ENCODE measurements at places on chromosomes 12 and 14. TPM values are rescaled to one million over a fixed set of nuclear protein-coding genes. Genes with fewer than 3 reads are reported as not detected.

The FOXM1 gene
- 0.84 TPM for total RNA-seq

DNA sequence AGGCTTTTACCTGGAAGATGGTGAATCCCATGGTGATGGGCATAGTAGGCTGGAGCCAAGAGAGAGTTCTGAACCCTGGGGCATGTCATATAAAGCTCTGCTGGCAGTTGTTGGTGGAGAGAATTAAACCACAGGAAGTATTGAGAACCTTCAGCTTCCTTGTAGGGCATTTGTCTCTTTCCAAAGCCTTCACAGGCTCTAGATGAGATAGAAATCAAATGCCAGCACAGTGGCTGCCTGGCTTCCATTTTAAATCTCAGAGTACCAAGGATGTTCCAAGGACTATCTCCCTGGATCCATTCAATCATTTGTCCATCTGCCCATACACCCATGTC, 369.6 kb downstream of the DPF3 start:
- no peak for DNase-seq

- peak; percentile 56 for DNase-seq
These were observed 93.9 kb downstream of the KSR2 start for GRCh38 chr12:117874842-117875434.

GRCh38 chr12:22700106-22700505, 75.1 kb downstream of the ETNK1 start:
- no peak for DNase-seq

The BICDL1 gene
- 41.5 TPM for total RNA-seq

- no peak for DNase-seq
These were observed 70.7 kb downstream of the CMKLR1 start for GRCh38 chr12:108268397-108268796.

GRCh38 chr14:95760596-95760995, 46.7 kb upstream of the TCL1A start:
- DNase-seq = no peak

GRCh38 chr12:111780166-111780565, 13.4 kb downstream of the ALDH2 start:
- DNase-seq = no peak

The POTEG gene
- not detected for total RNA-seq

The CLEC2B gene
- 30.5 TPM for total RNA-seq

DNA sequence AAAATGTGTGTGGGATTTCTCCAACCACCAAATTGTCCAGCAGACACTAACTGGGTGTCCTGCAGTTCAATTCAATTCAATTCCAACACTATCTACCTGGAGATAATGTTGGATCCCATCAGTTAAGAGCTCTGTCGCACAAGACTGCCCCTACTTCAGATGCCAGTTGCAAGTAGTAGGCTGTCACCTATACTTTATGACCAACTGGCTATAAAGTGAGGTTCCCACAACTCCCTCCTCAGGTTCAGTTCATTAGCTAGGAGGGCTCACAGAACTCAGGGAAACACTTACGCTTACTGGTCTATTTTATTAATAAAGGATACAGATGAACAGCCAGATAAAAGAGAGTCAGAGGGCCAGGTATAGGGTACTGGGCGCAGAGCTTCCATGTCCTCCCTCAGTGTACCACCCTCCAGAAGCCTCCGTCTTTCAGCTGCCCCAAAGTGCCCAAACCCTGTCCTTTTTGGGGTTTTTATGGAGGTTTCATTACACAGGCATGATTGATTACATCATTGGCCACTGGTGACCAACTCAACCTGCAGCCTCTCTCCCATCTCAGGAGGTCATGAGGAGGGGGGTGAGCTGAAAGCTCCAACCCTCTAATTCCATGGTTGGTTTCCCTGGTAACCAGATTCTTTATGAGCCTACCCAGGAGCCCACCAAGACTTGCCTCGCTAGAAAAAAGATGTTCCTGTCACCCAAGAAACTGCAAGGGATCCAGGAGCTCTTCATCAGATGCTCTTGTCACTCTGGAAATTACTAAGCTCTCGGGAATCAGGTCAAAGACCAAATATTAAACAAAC, 7.5 kb upstream of the SERPINA5 start:
- DNase-seq = no peak

The KRT6A gene
- not detected for total RNA-seq

DNA sequence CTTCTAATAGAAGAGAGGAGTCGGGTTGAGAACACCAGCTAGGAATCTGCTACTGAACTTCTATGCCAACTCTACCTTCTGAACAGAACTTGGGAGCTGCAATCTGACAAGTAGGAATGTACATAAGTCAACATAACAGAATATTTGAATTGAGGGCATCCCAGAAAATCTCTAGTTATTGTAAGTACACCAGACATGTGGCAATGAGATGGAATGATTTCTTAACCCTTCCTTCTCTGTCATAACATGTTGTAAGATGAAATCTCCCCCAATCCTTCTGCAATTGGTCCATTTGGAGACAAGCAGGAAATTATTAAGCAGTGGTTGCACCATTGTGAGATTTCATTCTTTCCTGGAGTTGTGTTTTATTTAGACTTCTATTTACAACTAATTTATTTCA, 68.7 kb upstream of the TMPO start:
- no peak for DNase-seq

DNA sequence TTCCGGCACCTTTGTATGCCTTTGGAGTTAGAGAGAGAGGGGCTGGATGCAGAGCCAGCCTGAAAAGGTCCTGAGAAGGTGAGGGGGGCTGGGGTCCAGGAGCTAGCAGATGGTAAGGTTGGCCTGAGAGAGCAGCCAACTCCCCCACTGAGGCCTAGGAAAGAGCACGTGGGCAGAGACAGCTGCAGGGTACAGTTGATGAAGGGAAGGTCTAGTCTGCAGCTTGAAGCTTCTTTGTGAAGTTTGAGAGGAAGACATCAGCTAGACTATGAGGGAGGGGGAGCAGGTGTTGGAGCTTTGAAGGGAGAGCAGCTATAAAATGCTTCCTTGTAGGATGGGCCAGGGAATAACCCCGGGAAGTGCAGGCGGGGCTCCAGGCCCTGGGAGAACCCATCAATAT, 289.3 kb upstream of the AMIGO2 start:
- no peak for DNase-seq

DNA sequence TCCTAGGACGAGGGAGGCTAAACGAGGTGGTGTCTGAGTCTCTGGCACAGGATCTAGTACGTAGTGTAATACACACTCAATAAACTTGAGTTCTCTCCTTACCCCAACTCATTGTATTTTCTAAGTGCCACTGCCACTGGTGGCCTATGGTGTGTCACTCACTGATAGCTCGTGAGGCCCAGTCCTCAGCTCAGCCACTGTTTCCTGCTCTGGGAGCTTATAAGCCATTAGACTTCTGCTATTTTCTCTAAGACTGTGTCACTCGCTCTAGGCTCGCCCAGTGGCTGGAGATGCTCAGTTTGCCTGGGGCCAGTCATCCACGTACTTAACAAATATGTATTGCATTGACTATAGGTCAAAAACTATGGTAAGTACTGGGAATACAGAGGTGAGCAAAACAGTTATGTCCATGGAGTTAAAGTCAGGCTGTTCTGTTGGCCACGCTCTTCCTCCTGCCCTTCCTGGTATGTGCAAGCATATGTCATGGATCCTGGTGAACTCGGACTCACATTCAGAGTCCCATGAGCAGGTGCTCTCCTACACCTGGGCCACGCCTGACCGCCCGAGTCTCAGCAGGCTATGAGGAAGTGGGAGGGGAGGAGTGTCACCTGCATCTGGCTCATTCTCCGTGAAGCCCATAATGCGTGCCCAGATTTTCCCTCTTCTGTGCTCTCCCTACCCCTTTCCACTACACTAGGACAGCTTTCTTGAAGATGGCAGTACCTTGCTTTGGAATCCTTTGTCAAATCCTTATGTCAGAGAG, 41.6 kb downstream of the DEGS2 start:
- peak; percentile 31 for DNase-seq

DNA sequence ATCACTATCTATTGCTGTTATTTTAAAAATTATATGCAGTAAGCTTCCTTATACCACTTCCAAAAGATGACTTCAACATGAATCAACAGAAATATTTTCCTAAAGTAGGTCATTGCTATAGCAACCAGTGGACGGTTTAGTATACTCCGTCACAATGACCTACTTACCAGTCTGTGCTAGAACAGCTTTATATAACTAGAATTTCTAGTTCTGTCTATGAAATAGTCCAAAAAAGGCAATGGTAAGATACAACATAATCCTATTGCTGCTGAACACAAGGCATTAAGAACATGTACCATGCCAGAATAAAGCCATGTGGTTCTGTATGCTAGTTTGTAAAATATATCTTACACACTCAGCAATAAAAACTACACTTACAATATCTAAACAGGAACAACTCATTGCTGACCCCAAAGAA, 40.7 kb upstream of the MTERF2 start:
- DNase-seq = no peak

DNA sequence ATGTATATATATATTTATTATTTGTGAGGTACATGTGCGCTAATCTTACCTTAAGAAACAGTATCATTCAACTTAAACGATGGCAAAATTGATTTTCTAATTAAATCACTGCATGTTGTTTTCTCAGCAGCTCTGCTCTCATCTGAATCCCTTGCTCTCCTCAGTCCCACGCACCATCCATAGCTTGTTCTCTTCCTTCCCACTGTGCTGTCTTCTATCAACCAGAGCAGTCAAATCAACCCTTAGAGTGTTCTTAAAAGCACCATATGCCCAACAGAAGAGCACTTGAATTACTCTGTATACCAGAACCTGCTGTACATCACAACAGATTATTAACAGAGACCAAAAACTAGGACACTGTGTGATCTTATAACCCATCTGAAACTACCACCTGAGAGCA, 209.4 kb upstream of the G2E3 start:
- DNase-seq = no peak

DNA sequence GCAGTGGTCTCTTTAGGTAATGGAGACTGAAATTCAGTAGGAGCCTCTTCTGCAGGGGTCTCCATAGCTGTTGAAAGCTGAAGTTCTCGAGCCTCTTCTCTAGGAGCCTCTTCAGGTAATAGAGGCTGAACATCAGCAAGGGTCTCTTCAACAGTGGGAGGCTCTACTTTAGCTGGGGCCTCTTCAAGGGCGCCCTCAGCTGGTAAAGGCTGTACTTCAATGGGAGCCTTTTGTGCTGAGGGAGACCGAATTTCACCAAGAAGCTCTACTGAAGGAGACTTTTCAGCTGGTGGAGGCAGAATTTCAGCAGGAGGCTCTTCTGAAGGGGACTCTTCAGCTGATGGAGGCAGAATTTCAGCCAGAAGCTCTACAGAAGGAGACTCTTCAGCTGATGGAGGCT, 1.5 kb downstream of the FSCB start:
- DNase-seq = no peak

GRCh38 chr14:52422650-52423356, 108.7 kb downstream of the PTGER2 start:
- no peak for DNase-seq

DNA sequence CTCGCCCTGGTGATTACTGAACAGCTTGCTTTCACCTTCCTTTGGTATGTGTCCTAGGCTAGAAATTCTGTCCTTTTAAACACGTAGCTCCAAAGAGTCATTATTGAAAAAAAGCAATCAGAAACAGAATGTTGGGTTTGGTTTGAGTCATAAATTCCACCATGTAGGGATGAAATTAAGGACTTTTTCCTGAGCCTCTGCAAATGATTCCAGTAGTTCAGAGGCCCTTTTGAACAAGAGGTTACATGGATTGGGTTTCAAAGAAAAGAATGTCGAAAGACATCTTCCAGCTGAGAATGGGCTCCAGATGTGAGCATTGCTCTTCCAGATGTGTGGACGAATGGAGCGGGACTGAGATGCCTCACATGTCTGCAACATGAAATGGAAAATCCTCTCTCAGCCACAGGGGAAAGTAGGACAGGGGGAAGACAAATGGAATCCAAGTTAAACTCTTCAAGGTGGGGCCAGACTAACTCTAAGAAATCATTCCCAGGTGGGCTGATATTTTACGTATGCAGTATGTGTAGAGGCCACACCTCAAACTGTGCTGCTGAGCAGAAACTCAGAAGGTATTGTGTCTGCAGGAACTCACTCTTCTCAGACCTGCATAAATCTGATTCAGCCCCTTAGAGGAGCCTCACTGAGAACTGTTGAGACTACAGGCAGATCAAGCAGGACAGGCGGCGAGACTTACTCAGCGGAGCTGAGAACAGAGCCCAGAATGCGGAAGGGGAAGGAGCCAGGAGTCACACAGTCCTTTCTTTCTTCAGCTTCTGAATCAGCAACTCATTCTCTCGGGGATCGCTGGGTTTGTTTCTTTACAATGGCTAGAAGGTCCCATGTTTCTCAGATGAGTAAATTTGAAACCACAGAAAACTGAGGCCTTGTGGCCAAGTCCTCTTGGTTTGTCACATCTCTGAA, 23.3 kb upstream of the EMP1 start:
- peak; percentile 46 for DNase-seq

GRCh38 chr12:70221626-70222025, 21.6 kb upstream of the CNOT2 start:
- DNase-seq = no peak

The NRXN3 gene
- not detected for total RNA-seq

- no peak for DNase-seq
These were observed 6.2 kb downstream of the PLEK2 start for GRCh38 chr14:67405771-67406170.

The STAC3 gene
- total RNA-seq = 5.3 TPM

DNA sequence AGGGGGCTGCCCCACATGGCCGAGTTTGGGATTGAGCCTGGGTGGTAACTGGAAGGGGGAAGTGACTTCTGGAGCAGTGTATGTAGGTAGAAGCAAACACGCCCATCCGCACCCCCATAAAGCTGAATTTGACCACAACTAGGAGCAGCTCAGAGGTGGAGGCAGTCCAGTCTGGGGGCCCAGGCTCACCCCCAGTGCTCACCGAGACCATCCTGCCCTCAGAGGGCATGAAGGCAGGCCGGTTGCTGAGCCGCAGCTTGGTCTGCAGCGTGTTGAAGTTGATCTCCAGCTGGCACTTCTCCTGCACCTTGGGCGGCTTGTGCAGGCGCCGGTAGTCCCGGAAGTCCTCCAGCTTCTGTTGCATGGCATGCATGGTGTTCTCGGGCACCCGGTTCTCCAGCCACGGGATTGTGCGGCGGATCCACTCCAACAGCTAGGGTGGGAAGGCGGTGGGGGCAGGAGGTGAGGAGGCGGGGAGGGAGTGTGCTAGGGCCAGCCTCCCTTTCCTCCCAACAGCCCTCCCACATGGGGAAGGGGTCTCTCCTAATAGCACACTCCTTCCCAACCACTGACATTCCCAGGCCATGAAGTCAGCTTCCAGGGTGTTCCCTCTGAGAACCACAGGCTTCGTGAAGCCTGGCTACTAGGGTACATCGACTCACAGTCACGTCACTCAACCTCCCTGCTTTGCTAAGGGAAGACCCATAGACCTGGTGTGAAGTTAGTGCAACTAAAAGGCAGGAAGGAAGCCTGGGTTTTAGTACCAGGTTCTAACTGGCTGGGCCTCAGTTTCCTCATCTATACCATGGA, 87.0 kb downstream of the ACTN1 start:
- no peak for DNase-seq

DNA sequence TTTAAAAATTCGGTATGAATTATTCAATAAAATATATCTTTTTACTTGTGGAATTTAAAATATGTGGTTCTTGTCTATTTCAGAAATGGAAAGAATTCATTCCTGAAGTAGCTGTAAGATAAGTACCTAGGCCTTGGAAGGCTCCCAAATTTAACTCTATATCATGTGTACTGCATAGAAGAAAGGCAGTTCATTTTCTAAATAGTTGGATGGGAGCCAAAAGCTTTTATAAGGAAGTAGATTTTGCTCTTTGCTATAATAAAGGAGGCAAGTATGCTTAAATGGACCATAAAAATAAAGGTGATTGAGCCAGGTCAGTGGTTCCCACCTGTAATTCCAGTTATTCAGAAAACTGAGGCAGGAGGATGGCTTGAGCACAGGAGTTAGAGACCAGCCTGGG, 187.5 kb downstream of the ATXN7L3B start:
- DNase-seq = no peak

- DNase-seq = no peak
These were observed 320.0 kb upstream of the ATP2B1 start for GRCh38 chr12:90028635-90029051.

GRCh38 chr14:69288011-69288771, 28.2 kb downstream of the GALNT16 start:
- DNase-seq = no peak

Data from B cell (primary cell).